ENCODE measurements at places on chromosomes 6 and 20. TPM values are rescaled to one million over a fixed set of nuclear protein-coding genes. Genes with fewer than 3 reads are reported as not detected.

GRCh38 chr6:110334423-110335180, 23.5 kb downstream of the METTL24 start:
- no peak for DNase-seq
- H3K27me3 ChIP-seq = peaks cover 7% of the 10 kb centered on the region
- H3K27ac ChIP-seq = no peak overlapping the region
- H3K4me1 ChIP-seq = no peaks in the 10 kb centered on the region
- H3K36me3 ChIP-seq = no peaks in the 10 kb centered on the region

GRCh38 chr6:139262519-139263300, 29.1 kb downstream of the TXLNB start:
- no peaks in the 10 kb centered on the region for H3K27me3 ChIP-seq
- H3K27ac ChIP-seq = peak overlapping the region; percentile 90
- H3K36me3 ChIP-seq = peaks cover 5% of the 10 kb centered on the region
- H3K4me1 ChIP-seq = peaks cover 37% of the 10 kb centered on the region
- H3K4me3 ChIP-seq = peak overlapping the region; percentile 72
- DNase-seq = peak; percentile 24

GRCh38 chr6:134196568-134197193, 121.2 kb downstream of the SGK1 start:
- no peak overlapping the region for H3K4me3 ChIP-seq
- peaks cover 29% of the 10 kb centered on the region for H3K4me1 ChIP-seq
- DNase-seq = no peak
- no peaks in the 10 kb centered on the region for H3K27me3 ChIP-seq
- H3K27ac ChIP-seq = no peak overlapping the region

- H3K27ac ChIP-seq = no peak overlapping the region
- no peak overlapping the region for H3K4me3 ChIP-seq
- H3K27me3 ChIP-seq = no peaks in the 10 kb centered on the region
- no peaks in the 10 kb centered on the region for H3K4me1 ChIP-seq
Observed at GRCh38 chr20:60687213-60687612, 564.8 kb upstream of the CDH4 start.

- H3K27me3 ChIP-seq = no peaks in the 10 kb centered on the region
- H3K4me3 ChIP-seq = peak within 1 kb of the TSS; percentile 92
- H3K4me1 ChIP-seq = peaks cover 57% of the 10 kb centered on the region
- DNase-seq = peak; percentile 97
- peak within 1 kb of the TSS; percentile 94 for H3K27ac ChIP-seq
Observed at GRCh38 chr6:42984001-42984923, at the start of gene PPP2R5D. TSS of gene PPP2R5D (plus strand) at chr6:42984570. CDS start at chr6:42984678, 108 bp downstream.

GRCh38 chr6:124330197-124330596, 526.5 kb downstream of the NKAIN2 start:
- no peak overlapping the region for H3K4me3 ChIP-seq
- no peak overlapping the region for H3K27ac ChIP-seq
- H3K27me3 ChIP-seq = no peaks in the 10 kb centered on the region
- H3K4me1 ChIP-seq = no peaks in the 10 kb centered on the region

GRCh38 chr20:49356676-49357075, 78.8 kb upstream of the ZNFX1 start:
- H3K4me1 ChIP-seq = no peaks in the 10 kb centered on the region
- no peaks in the 10 kb centered on the region for H3K36me3 ChIP-seq
- H3K27me3 ChIP-seq = peaks cover 18% of the 10 kb centered on the region
- no peak overlapping the region for H3K27ac ChIP-seq
- no peak for DNase-seq

Gene JPH2
- not detected for total RNA-seq

Gene EDN3
- not detected for total RNA-seq

Gene PAQR8
- total RNA-seq = 2.5 TPM

Measured in activated T-helper 1 cell treated with anti-CD3 and anti-CD28 coated beads, Interleukin-12 subunit alpha, Interleukin-12 subunit beta, Interleukin-2, Interleukin-4 antibody, amounts not matched to agents 30 ng/mL and 10 ng/mL and 1 ng/mL, durations not matched to agents 14 hours and 24 hours and 36 hours (primary cell).